ENCODE measurements at places on chromosomes 4 and X. TPM values are rescaled to one million over a fixed set of nuclear protein-coding genes. Genes with fewer than 3 reads are reported as not detected.

PPP1R3F gene
- 6.3 TPM for total RNA-seq

DNA sequence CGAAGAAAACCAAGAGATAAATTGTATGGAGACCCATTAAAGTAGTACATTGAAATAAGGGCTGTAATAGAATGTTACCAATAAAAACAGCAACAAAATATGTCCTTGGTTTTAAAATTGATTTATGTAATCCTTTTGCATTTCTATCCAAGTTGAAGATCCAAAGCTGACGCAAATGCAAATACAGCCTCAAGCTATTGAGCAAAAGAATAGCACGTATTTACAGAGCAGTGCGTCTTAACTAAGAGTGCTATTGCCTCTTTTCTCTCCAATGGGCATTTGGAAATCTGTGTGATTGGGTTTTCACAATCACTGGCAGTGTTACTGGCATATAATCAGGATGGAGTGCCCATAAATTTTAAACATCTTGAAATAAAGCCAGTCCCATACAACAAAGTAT lies 417.4 kb downstream of the TLL1 start:
- H3K4me3 ChIP-seq: no peak overlapping the region
- H3K36me3 ChIP-seq: no peaks in the 10 kb centered on the region
- H3K27me3 ChIP-seq: no peaks in the 10 kb centered on the region
- DNase-seq: no peak

LRIT3 gene
- 0.09 TPM for total RNA-seq

DNA sequence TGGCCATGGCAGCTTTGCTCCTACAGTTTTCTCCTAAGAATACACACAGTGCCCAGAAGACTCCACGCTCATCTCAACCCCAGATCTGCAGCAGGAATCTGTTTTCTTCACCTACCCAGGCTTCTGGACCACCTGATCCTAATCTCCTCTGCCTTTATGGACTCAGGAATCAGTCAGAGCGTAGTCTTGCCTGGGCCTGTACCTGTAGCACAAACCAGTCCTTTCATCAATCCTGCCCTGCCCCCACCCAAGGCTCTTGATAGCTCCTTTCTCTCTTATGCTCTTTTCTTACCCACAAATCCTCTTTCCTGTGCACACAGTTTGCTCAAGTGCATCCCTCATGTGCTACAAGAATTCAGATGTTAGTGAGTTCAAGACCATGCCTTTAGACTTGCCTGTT lies 89.7 kb downstream of the ZNF718 start:
- H3K36me3 ChIP-seq: peaks cover 4% of the 10 kb centered on the region
- H3K27ac ChIP-seq: no peak overlapping the region
- peak overlapping the region; percentile 16 for H3K4me3 ChIP-seq
- peak; percentile 21 for DNase-seq

GATA1 gene
- not detected for total RNA-seq

DNA sequence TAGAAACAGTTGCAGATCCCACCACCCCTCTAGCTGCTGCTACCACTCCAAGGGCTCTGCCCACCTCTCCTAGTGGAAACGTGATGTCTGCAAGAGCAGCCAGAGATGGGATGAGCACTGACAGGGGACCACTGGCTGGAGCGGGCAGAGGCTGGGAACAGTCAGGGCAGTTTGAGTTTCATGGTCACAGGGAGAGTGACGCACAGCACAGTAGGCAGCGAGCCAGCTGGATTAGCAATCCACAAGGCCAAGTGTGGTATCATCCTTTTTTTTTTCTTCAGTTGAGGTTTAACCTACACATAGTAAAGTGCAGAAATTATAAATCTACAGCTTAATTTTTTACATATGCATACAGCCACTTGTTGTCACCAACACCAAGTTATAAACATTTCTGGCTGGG lies 6.4 kb upstream of the SCML2 start:
- H3K4me1 ChIP-seq: no peaks in the 10 kb centered on the region
- no peak overlapping the region for H3K27ac ChIP-seq
- no peak for DNase-seq
- H3K36me3 ChIP-seq: no peaks in the 10 kb centered on the region
